ENCODE measurements at places on chromosomes 11 and 22.

DNA sequence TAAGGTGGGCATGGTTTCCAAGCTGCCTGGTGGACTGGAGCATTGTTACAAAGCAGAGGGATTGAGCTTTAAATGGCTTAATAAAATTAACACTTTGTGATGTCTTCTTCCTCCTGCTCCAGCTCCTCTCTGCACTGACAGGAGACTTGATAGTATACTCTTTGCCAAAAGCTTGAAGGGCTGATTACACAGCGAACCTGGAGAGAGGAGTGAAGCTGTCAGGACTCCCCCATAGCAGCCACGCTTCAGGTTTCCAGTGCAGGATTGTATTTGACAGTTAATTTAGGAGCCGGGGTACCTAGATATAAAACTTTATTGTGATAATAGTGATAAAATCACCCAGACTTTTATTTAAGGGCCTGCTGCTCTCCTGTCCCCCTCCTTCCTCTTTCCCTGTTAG, 50.0 kb downstream of the TRIM44 start:
- DNase-seq = no peak

GRCh38 chr22:29780748-29781676, 13.8 kb downstream of the UQCR10 start:
- DNase-seq = no peak

DNA sequence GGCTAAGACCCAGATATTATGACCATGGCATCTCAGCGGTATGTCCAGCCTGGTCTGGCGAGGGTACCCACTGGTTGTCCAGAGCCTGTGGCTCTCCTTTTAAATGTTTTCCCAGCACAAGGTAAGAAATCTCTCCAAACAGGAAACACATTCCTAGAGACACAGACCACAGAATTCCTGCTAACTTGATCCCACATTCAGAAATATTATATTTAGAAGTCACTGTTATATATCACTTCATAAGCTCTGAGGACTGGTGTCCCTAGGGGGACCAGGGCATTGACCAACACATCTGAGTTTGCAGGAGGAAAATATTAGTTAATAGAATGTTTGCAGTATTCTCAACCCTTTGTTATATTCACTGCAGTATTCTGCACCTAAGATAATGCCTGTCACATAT, 23.1 kb downstream of the TMPRSS13 start:
- no peak for DNase-seq

DNA sequence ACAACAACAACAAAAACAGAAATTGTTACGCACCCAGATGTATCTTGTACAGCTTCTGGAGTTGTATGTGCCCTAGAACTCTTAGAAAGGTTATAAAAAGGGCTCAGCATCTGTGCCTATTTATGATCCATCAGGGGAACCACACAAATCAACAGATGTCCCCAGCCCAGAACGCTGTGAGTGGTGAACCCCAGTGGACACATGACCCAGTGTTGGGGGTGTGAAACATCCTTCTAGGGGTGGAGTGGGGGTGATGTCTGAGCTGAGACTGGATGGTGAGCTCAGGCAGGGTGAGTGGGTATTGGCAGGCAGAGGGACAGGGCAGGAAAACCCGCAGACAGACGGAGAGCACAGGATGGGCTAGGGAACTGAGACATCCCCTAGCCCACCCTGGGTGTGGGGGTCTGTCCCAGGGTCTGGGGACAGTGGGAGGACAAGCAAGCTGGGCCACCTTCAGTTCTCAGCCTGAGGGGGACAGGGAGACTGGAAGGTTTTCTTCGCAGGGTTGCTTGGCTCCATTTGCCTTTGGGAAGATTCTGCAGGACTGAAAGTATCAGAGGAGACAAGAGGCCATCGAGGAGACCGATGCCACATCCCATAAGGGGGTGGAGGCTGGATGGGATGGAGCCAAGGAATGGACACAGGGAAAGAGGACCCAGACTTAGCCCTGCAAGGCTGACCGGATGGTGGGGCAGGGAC, 5.8 kb upstream of the EMID1 start:
- DNase-seq = no peak

DNA sequence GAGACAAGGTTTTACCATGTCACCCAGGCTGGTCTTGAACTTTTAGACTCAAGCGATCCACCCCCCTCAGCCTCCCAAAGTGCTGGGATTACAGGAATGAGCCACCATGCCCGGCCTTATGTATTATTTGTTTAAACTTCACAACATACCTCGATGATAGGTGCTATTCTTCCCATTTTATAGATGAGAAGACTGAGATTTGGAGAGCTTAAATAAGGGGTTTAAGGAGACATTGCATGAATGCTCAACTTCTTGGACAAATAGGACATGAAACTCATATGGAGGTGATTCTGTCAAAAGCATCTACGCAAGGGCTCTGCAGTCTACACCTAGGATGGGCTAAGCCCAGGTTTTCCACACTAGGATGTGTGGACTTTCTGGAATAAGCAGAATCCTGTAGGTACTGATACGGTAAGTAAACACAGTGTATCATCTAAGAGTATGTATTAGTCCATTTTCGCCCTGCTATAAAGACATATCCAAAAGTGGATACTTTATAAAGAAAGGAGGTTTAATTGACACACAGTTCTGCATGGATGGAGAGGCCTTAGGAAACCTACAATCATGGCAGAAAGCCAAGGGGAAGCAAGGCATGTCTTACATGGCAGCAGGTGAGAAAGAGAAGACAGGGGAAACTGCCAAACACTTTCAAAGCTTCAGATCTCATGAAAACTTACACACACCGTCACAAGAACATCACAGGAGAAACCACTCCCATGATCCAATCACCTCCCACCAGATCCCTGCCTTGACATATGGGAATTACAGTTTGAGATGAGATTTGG, 62.8 kb upstream of the CAPRIN1 start:
- DNase-seq = no peak

- no peak for DNase-seq
Measured at GRCh38 chr11:130778705-130779104, 137.6 kb downstream of the SNX19 start.

GRCh38 chr11:65498727-65498976, 193 bp upstream of the MALAT1 start:
- DNase-seq = no peak

- DNase-seq = no peak
Measured at GRCh38 chr11:94106716-94107115, 21.9 kb upstream of the PANX1 start.

DNA sequence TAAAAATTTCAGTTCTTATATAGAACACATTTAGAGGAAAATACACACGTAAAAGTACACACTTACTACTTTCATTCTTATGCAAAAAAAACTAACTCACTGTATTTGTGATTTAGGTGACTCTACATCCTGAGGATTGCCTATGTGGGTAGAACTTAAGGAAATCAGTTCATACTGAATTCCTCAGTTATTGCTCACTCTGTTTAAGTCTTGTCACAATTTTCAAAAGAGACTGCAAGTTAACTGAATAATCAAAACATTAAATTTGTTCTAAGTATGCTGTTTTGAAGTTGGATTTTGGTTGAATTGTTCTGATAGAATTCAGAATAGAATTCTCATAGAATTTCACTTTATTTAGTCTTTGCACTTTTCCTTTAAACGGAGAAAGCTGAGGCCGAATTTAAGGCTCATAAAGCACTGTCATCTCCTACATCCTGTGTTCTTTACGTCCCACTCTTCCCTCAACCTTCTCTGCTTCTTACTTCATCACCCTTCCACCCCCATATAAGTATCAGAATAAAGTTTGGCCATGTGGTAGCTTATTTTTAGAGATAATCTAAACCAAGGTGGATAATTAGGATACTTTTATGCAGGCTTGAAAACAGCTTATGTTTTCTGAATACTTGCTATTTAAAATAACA, 59.8 kb downstream of the APOL5 start:
- DNase-seq = no peak

- no peak for DNase-seq
Measured at GRCh38 chr22:50471197-50471847, 3.5 kb downstream of the SBF1 start.

- no peak for DNase-seq
Measured at GRCh38 chr11:4560467-4560866, 15.5 kb downstream of the OR52M1 start.

DNA sequence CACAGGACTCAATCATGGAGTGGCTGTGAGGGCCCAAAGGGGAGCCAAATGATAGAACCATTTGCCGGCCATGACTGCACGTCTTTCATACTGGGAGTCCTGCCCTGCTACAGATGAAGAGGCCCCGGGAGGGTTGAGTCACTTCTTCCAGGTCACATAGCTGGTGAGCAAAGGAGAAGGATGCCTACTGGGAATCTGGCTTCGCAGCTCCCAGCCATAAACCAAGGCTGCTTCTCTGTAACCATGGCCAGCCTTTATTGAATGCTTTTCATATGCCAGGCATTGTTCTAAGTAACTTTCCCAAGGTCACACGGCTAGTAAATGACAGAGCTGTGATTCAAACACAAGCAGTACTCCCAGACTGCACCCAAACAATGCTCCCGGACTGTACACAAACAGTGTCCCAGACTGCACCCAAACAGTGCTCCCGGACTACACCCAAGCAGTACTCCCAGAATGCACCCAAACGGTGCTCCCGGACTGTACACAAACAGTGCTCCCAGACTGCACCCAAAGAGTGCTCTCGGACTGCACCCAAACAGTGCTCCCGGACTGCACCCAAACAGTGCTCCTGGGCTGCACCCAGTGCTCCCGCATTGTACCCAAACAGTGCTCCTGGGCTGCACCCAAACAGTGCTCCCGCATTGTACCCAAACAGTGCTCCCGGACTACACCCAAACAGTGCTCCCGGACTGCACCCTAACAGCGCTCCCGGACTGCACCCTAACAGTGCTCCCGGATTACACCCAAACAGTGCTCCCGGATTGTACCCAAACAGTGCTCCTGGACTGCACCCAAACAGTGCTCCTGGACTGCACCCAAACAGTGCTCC, 89.8 kb downstream of the FBXO7 start:
- DNase-seq = no peak

DNA sequence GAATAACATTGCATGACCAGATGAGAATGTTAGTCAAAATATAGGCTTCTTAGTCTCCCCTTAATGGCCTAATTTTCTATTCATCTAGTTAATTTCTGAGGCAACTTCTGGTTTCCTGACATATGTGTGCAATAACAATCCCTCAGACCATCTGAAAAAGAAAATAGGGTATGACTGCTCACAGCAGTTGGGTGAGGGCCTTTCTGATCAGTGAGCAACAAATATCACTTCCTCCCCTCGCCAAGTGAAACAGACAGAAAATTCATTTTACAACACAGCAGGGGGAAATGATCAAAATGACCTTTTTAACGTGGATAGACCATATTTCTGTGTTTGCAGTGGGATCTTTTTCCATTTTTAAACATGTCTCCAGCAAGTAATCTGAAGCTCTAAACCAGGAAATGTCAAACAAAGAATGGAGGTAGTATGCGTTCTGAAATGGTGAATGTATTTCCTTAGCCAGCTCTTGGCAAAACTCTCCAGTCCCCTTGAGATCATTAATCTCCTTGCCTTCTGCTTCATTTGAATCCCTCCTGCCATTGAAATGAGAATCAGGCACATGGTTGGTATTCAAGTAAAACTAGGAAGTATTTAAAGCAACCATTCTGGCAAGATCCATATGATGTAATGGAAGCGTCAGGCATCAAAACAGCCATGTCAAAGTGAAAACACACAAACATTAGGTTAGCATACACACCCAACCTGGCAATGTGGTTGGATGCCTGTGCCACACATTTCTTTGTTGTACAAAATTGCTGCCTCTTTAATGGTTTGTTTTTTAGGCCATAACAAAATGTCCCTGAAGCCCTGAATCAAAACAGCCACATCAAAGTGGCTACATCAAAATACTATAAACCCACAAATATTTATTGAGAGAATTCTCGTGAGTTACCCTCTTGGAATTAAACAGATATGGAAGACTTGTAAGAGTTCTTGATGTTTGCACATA, 100.1 kb downstream of the SLC1A2 start:
- no peak for DNase-seq

- DNase-seq = no peak
Measured at GRCh38 chr11:117591316-117592039, 205.5 kb downstream of the DSCAML1 start.

GRCh38 chr11:12831471-12832202, 157.4 kb downstream of the TEAD1 start:
- DNase-seq = no peak

DNA sequence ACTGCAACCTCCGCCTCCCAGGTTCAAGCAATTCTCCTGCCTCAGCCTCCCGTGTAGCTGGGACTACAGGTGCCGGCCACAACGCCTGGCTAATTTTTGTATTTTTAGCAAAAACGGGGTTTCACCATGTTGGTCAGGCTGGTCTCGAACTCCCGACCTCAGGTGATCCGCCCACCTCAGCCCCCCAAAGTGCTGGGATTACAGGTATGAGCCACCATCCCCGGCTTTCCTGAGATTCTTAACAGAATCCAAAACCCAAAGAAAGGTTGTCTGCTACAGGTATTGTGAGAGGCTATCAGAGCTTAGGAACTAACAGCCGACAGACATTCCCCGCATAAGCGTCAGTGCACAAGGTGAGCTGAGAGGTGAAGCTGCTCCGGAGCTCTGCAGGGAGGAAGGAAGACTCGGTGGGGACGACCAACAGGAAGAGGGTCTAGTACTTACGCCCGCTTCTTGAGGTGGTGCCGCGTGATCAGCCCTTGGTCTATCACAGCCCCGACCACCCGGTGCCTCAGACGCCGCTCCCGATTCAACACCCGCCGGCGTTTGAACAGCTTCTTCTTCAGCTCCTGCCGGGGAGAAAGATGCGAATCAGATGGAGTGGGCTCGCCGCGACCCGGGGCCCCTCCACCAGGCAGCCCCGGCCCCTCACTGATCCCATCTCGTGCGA, 470 bp downstream of the C11orf98 start:
- DNase-seq = no peak

DNA sequence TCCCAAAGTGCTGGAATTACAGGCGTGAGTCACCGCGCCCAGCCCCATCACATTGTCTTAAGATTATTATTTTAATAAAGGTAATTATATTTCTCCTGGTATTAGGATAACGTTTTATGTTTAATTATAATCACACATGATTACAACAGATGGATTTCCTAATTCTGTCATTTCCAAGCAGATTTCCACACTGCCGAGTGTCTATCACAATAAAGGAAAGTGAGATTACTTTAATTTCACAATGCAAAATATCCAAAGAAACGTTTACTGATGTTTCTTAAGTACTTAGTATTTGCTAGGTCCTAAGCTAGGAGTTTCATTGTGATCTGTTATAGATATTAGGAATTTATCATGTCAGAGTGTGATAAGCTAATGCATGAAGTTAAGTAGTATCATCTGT, 203.5 kb upstream of the CTSC start:
- no peak for DNase-seq

GRCh38 chr11:75583718-75584658, 21.9 kb downstream of the SERPINH1 start:
- DNase-seq = no peak

- no peak for DNase-seq
Measured at GRCh38 chr11:45075952-45076351, 70.5 kb upstream of the PRDM11 start.

DNA sequence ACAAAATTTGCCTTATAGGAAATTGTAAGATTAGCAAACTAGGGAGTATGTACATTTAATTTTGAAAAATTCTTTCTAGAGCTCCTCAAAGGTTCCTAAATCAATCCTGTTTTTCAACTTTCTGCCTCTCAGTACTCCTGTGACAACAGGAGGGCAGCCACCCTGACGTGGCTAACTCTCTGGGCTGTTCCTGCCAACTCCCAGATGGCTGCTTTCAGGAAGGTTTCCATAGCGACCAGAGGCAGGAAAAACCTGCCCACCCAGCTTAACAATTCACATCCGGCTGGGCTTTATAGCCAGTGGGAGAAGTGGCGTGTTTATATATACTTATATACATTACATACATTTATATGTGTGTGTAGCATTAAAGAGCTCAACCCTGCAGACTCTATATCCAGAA, 26.5 kb downstream of the SGSM3 start:
- no peak for DNase-seq

Measured in NCI-H460 (cell line).